Epithelial cell of alveolus of lung (primary cell): ENCODE measurements at places on chromosomes 1 and 21. TPM values are rescaled to one million over a fixed set of nuclear protein-coding genes. Genes with fewer than 3 reads are reported as not detected.

Gene PEX19
- total RNA-seq, result 38.5 and 86.6 TPM in 2 replicates

Gene FAM167B
- 0.40 TPM in 1 of 2 replicates, not detected in the other for total RNA-seq

Gene SELP
- not detected in 2 replicates for total RNA-seq

Gene CFAP74
- total RNA-seq, result not detected in 2 replicates
